Umbilical cord (tissue), 2 donors: ENCODE measurements at places on chromosomes 13 and 19. TPM values are rescaled to one million over a fixed set of nuclear protein-coding genes. Genes with fewer than 3 reads are reported as not detected.

DNA sequence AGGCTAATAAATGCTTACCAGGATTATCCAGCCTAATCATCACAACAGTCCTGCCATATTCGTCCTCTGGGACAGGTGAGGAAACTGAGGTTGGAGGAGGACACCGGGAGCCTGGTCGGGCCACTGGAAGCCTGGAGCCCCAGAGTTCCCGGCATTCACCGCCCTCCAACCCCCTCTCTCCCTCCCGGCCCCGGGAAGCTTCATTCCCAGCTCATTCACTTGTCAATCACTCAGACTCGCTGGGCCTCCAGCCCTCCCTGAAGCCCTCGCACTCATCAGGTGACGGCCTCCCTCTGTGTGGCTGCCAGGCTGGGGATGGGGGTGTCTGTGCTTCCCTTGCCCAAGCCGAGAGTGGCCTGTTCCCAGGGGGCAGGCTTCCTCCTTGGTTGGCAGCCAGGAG lies 22.5 kb upstream of the ZNF99 start:
- DNase-seq, result no peak

DNA sequence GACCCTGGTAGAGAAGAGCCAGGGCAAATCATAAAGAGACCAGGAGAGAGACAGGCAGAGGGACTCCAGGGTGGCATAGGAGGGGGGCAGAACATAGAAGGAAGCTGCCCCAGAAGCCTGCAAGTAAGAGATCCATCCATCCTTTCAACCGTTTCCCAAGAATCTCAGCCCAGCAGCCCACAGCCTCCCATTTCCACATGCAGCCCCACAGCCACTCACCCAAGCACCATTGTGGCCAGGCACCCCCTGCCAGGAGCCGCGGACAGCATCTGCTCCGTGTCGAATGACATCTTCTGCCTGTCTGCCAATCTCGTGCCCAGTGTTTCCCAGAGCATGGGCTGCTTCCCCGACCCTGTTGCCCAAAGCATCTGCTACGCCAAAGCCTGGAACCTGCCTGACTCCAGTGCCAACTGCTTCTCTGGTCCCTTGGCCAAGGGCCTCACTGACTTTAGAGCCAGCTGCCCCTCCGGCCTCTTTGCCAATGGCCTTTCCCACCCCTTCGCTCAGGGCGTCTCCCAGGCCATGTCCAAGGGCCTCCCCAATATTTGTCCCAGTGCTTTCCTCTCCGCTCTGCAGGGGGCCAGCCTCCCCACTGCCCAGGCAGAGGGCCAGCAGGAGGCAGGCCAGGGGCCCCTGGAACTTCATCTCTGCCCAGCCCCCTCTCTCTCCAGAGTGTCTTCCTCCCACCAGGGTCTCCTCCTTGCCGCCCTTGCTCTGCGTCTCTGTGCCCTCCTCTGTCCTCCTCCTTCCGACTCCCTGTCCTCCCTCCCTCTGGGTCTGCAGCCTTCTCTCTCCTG lies 420 bp downstream of the DMKN start:
- no peak for DNase-seq

DNA sequence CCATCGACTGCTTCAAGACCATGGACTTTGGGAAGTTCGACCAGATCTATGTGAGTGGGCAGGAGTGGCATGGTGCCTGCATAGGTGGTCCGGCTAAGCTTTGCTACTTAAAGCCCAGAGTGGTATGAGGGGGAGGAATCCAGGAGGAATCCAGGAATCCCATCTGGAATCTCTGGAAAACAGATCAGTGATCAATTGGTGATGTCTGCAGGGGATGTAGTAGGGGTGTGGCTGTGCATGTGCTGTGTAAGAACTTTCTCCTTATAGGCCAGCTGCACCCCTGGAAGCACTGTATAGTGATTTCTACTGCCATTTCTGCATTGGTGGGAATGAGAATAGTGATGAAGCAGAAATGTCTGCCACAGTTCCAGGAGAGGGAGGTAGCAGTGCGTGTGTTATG lies 23.6 kb downstream of the PNPLA6 start:
- no peak for DNase-seq

BRSK1 gene
- total RNA-seq, result not detected
